Lung microvascular endothelial cell (primary cell): ENCODE measurements at places on chromosomes 7 and 10. TPM values are rescaled to one million over a fixed set of nuclear protein-coding genes. Genes with fewer than 3 reads are reported as not detected.

PNLIPRP1 gene
- total RNA-seq, result not detected in 2 replicates

DNA sequence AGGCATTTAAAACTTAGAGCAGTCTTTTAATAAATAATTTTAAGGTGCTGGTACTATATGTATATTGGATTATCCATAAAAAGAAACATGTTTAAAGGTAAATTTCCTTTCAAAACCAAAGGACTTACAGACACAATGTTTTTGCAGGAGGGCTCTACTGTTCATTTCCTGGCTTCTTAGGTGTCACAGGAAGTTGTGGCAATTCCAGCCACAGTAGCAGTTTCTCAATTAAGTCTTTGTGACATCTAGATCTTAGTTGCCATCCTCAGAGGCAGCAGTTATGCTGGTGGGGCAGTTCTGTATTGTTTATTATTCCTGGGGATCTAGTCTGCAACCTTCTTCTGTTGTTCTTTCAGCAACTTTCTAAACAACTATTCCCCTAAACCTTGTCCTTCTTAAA is 460.1 kb downstream of the MAGI2 start:
- no peak for DNase-seq

SAP25 gene
- not detected in 2 replicates for total RNA-seq

DNA sequence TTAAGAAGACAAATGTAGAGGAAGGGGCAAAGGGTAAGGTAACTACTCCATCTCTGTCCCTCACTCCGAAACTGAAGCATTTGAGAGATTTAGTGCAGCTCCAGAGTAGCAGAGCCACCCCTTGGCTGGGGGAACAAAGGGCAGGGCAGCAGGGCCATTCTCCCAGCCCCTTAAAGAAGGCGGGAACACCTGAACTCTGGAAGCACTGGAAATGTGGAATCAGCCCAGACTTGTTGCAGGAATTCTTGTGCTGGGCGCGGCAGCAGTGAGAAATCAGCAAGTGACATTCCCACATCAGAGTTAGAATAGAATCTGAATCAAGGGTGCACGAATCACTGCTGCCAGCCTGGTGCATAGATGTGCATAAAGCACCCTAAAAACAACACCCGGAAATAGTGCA is 34.4 kb upstream of the GRM8 start:
- DNase-seq, result no peak

C10orf62 gene
- total RNA-seq, result not detected in 2 replicates

GRCh38 chr7:74057216-74057925 is 26.2 kb upstream of the LIMK1 start:
- no peak for DNase-seq

C10orf71 gene
- total RNA-seq, result not detected in 2 replicates
